ENCODE measurements at places on chromosomes 13 and 19. TPM values are rescaled to one million over a fixed set of nuclear protein-coding genes. Genes with fewer than 3 reads are reported as not detected.

The ZNF569 gene
- 5.5 TPM for total RNA-seq

The ZSCAN18 gene
- total RNA-seq = 24.8 TPM

The RASIP1 gene
- total RNA-seq = not detected

The RPS5 gene
- total RNA-seq = 1,022 TPM

The GRIK5 gene
- total RNA-seq = 0.56 TPM

The FAAP24 gene
- total RNA-seq = 9.7 TPM

The FBN3 gene
- total RNA-seq = 0.06 TPM

The COX6B2 gene
- 2.0 TPM for total RNA-seq

The ATP12A gene
- 4.7 TPM for total RNA-seq

The CGB5 gene
- not detected for total RNA-seq

The LINGO3 gene
- 0.40 TPM for total RNA-seq

The NKPD1 gene
- 0.14 TPM for total RNA-seq

The SULT2A1 gene
- not detected for total RNA-seq

The ANKLE1 gene
- total RNA-seq = 17.2 TPM

The DPF1 gene
- 0.47 TPM for total RNA-seq

The PTGER1 gene
- total RNA-seq = not detected

The SIGLEC12 gene
- 3.9 TPM for total RNA-seq

The SOHLH2 gene
- not detected for total RNA-seq

The ETHE1 gene
- 55.8 TPM for total RNA-seq

The ZNF547 gene
- 3.5 TPM for total RNA-seq

The CCNA1 gene
- 3.8 TPM for total RNA-seq

The TIMM29 gene
- 28.5 TPM for total RNA-seq

The RDH8 gene
- not detected for total RNA-seq

The PLA2G4C gene
- total RNA-seq = 2.1 TPM

The BCL2L12 gene
- total RNA-seq = 94.5 TPM

The SELENOV gene
- total RNA-seq = not detected

The ZNF112 gene
- total RNA-seq = not detected

The ZNF558 gene
- total RNA-seq = 26.3 TPM
